SW480 (cell line): ENCODE measurements at places on chromosomes 12 and 14.

DNA sequence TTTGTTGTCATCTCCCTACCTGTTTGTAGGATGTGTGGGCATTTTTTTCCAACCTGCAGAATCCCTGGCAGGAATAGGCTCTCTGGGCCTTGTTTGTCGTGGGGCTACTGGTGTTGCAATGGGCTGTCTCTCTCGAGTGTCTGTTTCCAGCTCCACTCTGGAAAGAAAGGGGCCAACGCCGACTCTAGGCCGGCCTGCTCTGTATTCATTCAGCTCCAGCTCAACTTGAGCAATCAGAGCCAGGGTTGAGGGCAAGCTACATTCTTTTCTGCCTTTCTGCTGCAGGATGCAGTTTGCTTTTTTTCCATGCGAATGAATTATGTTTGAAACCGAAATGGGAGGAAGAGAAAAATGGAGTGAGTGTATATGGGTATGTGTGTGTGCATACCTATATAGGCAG, 2.3 kb downstream of the JDP2 start:
- no peak for DNase-seq

DNA sequence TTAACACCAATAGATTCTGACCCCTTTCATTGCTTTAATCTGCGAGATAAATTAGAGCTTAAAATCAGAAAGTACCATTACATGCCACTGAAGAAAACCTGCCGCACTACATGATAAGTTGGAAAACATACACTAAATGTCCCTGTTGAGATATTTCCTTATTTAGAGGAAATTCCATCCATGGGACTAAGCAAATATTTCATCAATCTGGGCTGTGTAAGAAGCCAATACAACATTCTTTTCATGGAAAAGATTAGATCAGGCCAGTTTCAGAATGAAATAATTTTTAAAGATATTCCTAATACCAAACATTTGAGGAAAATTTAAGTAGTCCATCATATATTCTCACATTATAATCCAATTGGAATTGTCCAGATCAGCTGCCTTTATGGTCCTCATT, 112.8 kb downstream of the LLPH start:
- DNase-seq = no peak

GRCh38 chr12:93181409-93181965, 196.2 kb upstream of the NUDT4 start:
- no peak for DNase-seq

DNA sequence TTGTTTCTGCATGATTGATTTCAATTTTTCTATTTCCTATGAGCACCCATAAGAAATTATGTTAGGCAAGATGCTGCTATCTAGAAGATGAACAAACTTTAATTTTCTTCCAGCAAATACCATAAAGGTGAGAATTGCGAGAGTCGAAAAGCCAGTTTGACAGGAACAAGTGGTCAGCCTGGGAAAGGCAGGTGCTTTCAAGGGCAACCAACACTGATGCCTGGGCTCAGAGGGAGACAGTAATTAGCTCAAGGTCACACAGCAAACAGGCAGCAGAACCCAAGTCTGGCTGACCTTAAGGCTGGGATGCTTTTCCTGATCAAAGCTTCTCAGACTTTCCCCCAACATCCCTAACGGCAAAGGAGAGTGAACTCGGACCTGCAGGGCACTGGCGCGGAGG, 6.8 kb upstream of the OTUB2 start:
- DNase-seq = no peak

DNA sequence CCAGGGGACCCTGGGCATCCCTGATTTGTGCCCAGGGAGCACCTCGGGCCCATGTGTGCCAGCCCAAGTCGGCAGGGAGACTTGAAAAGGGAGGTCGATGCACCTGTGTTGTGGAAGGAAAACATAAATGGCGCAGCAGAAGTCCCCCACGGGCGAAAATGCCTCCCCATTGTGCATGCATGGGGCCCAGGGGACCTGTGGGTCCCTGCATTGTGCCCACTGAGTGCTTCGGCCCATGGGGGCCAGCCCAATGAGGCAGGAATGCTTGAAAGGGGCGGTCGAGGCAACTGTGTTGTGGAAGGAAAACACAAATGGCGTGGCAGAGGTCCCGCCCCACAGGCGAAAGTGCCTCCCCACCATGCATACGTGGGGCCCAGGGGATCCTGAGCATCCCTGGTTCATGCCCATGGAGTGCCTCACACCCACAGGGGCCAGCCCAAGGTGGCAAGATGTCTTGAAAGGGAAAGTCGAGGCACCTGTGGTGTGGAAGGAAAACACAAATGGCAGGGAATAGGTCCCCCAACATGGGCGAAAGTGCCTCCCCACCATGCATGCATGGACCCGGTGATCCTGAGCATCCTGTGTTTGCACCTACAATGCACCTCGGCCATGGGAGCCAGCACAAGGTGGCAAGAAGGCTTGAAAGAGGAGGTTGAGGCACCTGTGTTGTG, 368.0 kb downstream of the ALG10 start:
- no peak for DNase-seq

- no peak for DNase-seq
Observed at GRCh38 chr14:29900609-29901350, 26.9 kb downstream of the PRKD1 start.

DNA sequence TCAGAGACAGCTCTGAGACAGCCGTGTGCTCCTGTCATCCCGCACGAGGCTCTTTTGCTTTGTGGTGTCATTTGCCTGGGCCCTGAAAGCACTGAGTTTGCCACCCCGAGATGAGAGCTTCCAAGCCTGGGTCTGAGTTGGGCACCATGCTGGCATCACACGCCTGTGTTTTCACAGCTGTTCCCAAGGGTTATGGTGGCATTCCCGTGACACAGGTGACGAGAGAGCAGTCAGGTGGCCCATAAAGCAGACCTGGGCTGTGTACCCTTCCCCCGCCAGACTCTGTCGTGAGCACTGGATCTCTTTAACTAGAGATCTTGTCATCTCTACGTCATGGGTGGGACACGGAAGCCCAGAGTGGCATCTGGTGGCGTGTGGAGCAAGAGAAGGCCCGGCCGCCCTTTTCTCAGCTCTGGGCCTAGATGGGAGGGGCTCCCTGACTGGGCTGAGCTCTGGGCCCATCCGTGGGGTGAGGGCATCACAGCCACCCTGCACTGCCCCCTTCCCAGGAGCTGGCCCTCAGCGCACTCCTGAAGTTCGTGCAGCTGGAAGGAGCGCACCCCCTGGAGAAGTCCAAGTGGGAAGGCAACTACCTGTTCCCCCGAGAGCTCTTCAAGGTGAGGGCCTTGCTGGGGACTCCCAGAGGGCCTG, 2.6 kb downstream of the NOC4L start:
- no peak for DNase-seq

DNA sequence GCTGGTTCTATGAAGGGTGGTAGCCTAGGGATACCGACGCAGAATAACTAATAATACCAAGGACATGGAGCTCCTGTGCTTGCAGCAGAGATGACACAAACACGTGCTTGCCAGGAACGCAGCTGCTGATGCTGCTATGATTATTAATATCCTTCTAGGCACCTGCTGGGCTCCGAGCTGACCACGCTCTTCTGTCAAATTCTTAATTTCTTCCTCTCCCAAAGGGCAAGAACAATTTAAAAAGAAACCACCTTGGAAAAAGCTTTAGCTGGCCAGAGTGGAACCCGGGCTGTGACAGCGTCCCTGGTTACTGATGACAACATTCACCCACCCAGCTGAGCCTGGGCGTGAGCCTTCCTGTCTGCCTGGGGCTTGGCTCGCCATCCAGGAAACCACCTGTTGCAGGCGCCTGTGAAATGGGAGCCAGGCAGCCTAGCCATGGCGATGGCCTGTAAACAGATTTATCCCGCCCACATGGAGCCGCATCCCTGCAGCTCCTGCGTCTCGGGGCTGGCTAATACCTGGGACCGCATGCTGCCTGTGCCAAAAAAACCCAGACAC, 28.8 kb downstream of the CLMN start:
- DNase-seq = peak; percentile 63

- DNase-seq = peak; percentile 9
Observed at GRCh38 chr14:29016050-29016900, 249.7 kb downstream of the FOXG1 start.

DNA sequence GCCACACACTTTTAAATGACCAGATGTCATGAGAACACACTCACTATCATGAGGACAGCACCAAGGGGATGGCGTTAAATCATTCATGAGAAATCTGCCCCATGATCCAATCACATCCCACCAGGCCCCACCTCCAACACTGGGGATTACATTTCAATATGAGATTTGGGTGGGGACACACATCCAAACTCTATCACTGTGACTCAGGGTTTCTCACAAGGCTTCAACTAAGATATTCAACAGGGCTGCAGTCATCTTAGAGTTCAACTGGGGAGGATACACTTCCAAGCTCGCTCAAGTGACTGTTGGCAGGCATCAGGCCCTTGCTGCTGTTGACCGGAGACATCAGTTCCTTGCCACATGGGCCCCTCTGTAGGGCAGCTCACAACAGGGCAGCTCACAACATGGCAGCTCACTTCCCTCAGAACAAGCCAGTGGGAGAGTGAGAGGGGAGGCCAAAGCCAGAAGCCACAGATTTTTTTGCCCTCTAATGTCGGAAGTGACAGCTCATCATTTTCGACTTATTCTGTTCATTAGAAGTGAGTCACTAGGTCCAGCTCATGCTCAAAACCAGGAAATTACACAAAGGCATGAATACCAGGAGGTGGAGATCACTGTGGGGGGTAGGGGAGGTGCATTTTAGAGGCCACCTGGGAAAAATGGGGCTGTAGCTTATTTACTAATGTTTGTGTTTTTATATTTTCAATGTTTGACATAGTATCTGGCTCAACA, 50.8 kb upstream of the PTHLH start:
- DNase-seq = peak; percentile 71

GRCh38 chr14:91019673-91020072, 40.8 kb downstream of the RPS6KA5 start:
- DNase-seq = peak; percentile 15

DNA sequence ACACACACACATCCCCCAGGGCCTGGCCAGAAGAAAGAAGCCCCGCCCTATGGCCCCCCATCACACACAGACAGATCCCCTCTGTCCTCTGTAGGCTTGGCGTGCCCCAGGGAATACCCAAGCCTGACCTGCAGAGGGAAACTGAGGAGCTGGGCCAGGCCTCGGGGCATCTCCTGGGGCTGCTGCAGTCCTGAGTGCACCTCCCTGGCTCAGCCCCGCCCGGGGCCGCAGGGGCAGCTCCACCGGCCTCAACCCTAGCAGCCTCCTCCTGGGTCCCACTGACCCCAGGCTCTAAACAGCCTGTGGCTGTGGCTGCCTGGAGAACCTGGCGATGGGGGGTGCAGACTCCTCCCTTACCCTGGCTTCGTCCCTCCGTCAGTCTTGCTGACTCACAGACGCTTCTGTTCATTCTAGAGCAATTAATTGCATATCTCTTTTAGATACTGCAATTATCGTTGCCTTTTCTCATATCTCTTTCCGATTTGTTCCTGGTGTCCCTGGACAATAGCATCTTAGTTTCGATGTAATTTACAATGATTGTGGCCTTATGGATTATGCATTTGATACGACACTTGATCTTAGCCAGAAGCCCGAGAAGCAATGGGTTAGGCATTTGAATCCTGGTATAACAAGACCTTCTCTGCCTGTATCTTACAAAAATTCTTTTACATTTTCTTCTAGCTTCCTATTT, 45.8 kb upstream of the EIF5 start:
- DNase-seq = no peak

DNA sequence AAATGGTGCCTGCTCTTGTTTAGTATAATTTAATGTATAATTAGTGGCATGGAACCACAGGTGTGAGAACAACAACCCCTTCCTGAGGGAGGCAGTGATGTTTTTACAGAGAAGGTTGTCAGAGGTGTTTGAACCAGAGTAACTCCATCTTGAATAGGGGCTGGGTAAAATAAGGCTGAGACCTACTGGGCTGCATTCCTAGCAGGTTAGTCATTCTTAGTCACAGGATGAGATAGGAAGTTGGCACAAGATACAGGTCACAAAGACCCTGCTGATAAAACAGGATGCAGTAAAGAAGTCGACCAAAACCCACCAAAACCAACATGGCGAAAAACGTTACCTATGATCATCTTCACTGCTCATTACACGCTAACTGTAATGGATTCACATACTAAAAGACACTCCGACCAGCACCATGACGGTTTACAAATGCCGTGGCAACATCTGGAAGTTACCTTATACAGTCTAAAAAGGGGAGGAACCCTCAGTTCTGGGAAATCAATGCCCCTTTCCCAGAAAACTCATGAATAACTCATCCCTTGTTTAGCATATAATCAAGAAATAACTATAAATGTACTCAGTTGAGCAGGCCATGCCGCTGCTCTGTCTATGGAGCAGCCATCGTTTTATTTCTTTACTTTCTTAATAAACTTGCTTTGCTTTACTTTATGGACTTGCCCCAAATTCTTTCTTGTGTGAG, 47.8 kb upstream of the LTA4H start:
- no peak for DNase-seq

DNA sequence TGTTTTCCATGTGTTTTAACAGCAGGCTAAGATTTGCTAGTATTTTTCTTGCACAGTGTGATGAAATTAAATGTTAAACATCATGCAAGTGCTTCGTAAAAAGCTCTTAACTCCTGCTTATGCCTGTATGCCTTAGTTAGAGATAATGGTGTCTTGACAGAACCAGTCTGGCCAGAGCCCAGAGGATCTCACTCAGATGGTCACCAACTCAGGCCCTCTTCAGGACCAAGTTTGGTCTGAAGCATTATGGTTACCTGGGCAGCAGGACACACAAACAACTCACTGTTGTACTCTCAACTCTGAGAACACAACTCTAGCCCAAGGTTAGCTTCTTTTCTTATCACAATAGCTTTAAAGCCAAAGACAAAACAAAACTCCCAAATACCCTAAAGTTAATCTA, 115.4 kb downstream of the KIF21A start:
- no peak for DNase-seq

DNA sequence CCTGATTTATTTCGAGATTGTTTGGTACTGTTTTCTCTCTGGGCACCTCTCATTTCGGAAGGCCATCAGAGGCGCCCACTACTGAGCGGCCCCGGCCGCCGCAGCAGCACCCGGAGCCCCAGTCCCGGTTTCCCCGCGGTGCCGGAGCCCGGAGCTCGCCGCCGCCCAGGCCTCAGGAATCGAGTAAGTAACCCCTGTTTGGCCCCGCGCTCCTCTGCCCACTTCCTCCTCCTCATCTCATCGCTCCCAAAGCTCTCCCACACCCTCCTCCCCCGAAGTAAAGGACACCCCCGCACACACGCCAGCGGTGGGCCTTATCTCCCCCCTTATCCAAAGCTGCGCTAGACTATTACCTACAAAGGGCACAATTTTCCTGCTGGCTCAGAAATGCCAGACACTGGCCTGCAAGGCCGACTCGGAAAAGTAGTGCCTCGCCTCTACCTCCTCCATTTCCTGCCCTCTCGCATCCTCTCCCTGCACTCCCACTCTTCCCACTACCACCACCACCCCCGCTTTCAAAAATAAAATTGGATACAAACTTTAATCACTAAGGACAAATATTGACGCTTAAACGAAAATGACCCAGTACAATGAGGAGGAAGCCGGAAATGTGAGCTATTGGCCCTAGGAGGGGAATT, 637 bp upstream of the FOXG1 start:
- DNase-seq = peak; percentile 33

- DNase-seq = no peak
Observed at GRCh38 chr14:69240527-69241173, 19.3 kb upstream of the GALNT16 start.

GRCh38 chr12:32549675-32550079, 129.4 kb upstream of the DNM1L start:
- no peak for DNase-seq

- no peak for DNase-seq
Observed at GRCh38 chr12:88805692-88806091, 225.4 kb upstream of the KITLG start.

- no peak for DNase-seq
Observed at GRCh38 chr12:68065163-68065562, 75.9 kb downstream of the IFNG-AS1 start.
